ENCODE measurements at places on chromosomes 7 and 10.
A peak's percentile ranks its signal among the peaks of the same experiment; 100 is the strongest.

GRCh38 chr10:129470103-129470851 is 3.2 kb downstream of the MGMT start:
- H3K27ac ChIP-seq: no peak overlapping the region
- no peak overlapping the region for H3K4me3 ChIP-seq
- no peaks in the 10 kb centered on the region for H3K27me3 ChIP-seq
- DNase-seq: no peak
- peaks cover 12% of the 10 kb centered on the region for H3K4me1 ChIP-seq
- H3K36me3 ChIP-seq: peaks cover 23% of the 10 kb centered on the region

- DNase-seq: no peak
- H3K27ac ChIP-seq: peak overlapping the region; percentile 37
- no peaks in the 10 kb centered on the region for H3K27me3 ChIP-seq
- no peak overlapping the region for H3K4me3 ChIP-seq
- H3K4me1 ChIP-seq: peaks cover 39% of the 10 kb centered on the region
Observed at GRCh38 chr7:7099584-7100014, 82.7 kb upstream of the C1GALT1 start.

DNA sequence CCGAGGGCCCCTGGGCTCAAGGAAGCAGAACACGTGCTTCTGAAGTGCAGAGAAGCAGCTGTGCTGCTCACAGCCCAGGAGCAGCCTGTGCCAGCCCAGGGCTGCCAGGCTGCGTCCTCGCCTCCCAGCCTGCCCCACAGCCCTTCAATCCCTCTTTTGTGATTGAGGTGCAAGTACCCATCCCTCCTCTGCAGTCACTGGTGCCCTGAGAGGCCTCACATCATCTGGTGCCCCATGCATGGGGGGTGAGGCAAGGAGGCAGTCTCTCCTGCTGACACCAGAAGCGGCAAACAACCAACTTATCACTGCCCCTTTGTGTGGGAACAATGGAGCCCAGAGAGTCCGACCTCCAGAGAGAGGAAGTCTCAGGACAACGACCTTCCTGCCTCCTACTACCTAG is 49.8 kb upstream of the FGFR2 start:
- no peak overlapping the region for H3K4me3 ChIP-seq
- DNase-seq: no peak
- no peak overlapping the region for H3K27ac ChIP-seq
- H3K4me1 ChIP-seq: no peaks in the 10 kb centered on the region

DNA sequence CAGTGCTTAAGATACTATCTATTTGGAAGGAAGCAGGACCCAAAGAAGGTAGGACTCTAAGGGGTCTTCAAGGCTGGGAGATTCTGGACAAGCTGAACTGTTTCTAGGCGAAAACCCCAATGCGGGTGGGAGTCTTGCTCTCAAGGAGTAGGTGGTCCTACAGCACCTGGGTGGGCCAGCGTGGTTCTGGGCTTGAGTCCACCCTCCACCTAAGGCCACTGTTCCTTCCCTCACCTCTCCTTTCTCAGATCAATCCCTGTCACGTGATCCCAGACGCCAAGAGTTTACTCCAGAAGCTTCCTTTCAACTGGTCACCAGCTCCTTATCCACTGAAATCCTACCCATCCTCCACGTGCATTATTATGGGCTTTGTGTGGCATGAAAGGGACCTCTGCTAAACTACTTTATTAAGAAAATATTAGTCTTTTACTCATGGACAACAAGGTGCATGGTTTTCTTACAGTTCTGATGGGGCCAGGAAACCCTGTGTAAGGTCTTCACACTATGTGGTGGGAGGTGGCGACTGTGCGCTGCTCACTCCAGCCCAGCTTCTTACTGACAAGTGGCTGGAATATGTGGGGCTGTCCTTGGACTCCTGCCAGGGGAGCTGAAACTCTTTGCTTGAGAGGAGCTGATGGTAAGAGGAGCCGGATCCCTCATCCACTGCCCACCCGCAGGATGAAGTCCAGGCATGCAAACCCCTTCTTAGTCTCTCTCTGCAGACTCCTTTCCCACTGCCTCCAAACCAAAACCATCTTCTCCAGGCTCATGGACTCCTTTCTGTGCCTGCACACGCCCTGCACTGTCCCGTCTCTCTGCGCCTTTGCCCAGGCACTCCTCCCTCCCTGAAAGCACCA is 1.6 kb downstream of the ZNF746 start:
- H3K36me3 ChIP-seq: peaks cover 30% of the 10 kb centered on the region
- H3K27me3 ChIP-seq: no peaks in the 10 kb centered on the region
- H3K4me1 ChIP-seq: peaks cover 8% of the 10 kb centered on the region

DNA sequence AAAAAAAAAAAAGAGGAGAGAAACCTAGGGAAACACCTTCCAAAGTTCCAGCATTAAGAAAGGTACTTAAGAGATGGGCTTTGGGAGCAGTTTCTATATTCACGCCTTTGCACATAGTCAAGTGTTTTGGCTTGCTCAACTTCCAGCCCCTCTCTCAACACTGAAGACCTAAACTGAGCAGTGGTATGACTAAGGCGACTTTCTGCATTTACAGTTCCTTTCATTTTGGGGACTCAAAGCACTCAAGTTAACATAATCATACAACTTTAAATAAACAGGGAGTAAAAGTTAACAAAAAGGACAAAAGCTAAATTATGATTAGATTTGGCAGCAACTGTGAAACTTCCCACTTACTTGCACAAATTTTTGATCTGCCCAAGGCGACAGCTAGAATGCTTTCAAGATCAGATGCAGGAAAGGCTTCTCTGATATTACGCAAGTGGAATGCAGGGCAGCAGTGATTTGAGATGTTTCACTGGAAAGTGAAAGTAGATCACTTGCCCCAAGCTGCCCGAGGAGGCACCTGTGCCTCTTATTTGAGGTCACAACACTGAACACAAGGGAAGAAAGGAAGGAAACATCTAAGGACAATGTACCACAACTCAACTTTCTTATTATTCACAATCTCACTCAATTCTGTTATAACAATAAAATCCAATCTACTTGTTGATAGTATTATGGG is 199.5 kb downstream of the SKAP2 start:
- no peaks in the 10 kb centered on the region for H3K36me3 ChIP-seq
- no peak overlapping the region for H3K27ac ChIP-seq
- no peaks in the 10 kb centered on the region for H3K27me3 ChIP-seq
- H3K4me1 ChIP-seq: peaks cover 10% of the 10 kb centered on the region
- H3K4me3 ChIP-seq: no peak overlapping the region
- no peak for DNase-seq

DNA sequence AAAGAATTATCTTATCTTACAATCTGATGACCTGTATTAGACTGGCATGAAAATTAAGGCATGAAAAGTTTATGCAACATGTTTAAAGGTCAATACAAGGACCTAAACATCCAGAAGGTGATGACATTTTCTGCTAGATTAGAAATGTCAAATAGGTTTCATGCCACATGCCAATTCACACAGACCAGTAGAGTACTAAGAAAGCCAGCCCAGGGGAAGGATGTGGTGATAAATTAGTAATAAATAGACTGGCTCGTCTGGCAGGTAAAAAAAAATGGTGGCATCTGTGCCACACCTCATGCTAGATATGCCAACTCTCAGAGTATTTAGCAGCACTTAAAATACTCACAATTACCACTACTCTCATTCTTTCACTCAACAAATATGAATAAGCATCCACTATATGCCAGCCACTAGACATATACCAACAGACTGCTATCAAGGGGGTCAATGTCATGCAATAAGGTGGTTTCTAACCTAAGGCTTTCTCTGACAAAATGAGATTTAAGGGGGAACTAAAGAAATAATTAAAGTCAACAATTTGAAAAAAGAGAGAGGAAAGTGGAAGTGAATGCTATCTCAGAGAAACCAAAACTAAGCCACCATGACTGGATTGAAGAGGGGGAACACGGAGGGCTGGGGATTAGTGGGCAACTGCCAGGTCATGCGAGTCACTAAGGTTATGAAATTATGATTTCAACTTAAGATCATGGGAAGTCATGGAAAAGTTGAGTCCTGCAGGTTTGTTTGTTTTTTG is 83.5 kb downstream of the SGMS1 start:
- no peaks in the 10 kb centered on the region for H3K36me3 ChIP-seq
- no peaks in the 10 kb centered on the region for H3K27me3 ChIP-seq
- peaks cover 17% of the 10 kb centered on the region for H3K4me1 ChIP-seq
- no peak for DNase-seq
- H3K4me3 ChIP-seq: no peak overlapping the region

DNA sequence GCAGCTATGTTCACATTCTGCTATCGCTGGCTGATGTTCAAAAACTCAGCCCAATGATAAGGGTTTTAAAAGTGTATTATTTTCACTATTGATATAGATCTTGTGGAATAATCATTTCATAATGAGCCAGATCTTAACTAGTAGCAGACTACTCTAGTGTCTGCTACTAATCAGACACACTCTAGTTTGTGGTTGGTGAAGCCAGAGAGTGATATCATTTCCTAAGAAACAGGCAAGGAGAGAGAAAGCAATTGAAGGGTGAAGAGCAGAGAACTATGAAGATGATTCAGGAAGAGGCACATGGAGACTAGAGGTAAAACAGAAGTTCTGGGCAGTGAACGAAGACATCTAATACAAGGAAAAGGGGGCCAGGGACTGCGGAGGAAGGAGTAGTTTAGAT is 58.2 kb upstream of the BET1 start:
- H3K4me3 ChIP-seq: no peak overlapping the region
- H3K27ac ChIP-seq: no peak overlapping the region
- no peak for DNase-seq

- no peak overlapping the region for H3K4me3 ChIP-seq
- no peak for DNase-seq
- no peaks in the 10 kb centered on the region for H3K27me3 ChIP-seq
- no peaks in the 10 kb centered on the region for H3K36me3 ChIP-seq
Observed at GRCh38 chr7:95095259-95095965, 188.0 kb downstream of the PPP1R9A start.

DNA sequence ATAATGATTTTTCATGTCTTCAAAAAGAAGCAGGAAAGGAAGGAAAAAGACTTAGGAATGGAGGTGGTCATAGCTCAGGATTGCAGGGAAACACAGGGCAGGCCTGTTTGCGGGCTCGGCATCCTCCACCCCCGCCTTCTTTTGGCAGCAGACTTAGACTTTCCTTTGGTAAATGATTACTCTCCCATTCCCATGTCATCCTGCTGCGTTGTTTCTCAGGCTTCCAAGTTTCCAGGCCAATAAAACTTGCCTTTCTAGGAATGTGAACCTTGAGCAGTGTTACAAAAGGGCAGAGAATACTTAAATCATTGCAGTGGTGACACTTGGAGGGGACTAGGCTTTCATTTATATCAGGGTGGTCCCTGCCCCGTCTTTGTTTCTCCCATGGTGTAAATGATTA is 34.0 kb upstream of the DGKB start:
- H3K27ac ChIP-seq: no peak overlapping the region
- DNase-seq: no peak
- H3K27me3 ChIP-seq: no peaks in the 10 kb centered on the region
- no peaks in the 10 kb centered on the region for H3K4me1 ChIP-seq
- no peaks in the 10 kb centered on the region for H3K36me3 ChIP-seq
- no peak overlapping the region for H3K4me3 ChIP-seq

DNA sequence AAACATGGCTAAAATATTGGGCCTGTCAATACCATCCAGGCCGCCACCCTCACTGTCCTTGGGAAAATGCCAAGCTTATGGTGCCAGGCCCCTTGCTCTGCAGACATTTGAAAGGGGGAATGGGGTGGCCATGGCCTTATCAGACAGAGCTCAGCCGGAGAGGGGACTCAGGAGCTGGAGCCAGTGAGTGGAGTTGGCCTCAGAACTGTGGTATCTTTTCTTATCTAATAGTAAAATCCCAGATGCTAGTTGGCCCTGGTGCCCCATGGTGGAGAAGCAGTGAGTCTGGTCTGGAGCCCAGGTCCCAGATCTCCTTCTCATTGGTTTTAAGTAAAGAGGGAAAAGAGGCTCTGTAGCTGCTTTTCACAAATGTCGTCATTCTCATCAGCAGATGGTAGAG is 49.6 kb upstream of the SORCS3 start:
- H3K4me1 ChIP-seq: no peaks in the 10 kb centered on the region
- no peak overlapping the region for H3K4me3 ChIP-seq
- peaks cover 4% of the 10 kb centered on the region for H3K27me3 ChIP-seq
- DNase-seq: no peak

GRCh38 chr10:111756217-111757061 is 427.1 kb downstream of the GPAM start:
- no peaks in the 10 kb centered on the region for H3K36me3 ChIP-seq
- H3K27me3 ChIP-seq: no peaks in the 10 kb centered on the region
- DNase-seq: no peak

GRCh38 chr7:1361016-1361755 is 98.1 kb downstream of the MICALL2 start:
- DNase-seq: no peak
- H3K27me3 ChIP-seq: no peaks in the 10 kb centered on the region
- no peaks in the 10 kb centered on the region for H3K36me3 ChIP-seq
- no peak overlapping the region for H3K4me3 ChIP-seq
- H3K27ac ChIP-seq: no peak overlapping the region

GRCh38 chr10:69093933-69094332 is 6.0 kb downstream of the SRGN start:
- H3K36me3 ChIP-seq: no peaks in the 10 kb centered on the region
- H3K27me3 ChIP-seq: no peaks in the 10 kb centered on the region
- no peaks in the 10 kb centered on the region for H3K4me1 ChIP-seq
- no peak overlapping the region for H3K4me3 ChIP-seq
- no peak overlapping the region for H3K27ac ChIP-seq
- DNase-seq: no peak

DNA sequence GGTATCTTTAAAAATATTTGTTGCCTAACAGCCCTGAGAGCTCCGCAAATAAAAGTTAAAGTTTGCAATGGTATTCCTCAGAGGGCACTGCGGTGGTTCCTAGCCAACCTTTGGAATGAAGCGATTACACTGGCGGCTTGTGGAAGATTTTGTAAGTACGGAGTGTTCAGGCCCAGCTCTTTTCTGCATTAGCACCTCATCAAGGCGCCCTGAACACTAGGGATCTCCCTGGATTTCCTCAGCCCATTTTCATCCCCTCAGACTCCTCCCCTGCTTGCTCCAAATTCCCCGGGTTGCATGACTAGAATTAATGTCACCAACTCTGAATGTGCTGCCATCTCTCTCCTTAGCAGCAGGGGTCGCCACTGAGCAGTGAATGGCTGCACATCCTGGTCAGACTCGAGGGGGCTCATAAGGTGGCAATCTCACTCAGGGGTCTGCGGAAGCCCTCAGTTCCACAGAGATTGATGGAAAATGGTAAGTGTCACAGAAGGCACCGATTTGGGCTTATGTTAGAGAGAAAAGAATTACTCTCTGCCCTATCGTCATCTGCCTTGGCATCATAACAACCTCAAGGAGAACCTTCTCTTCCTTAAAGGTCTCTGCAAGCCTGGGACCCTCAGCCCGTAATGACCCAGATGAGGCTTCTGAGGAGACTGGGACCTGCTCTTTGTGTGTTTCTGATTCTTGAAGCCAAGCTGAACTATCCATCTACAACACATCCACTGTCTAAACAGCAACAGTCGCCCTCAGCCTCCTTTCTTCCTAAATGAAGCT is 262.8 kb upstream of the AOAH start:
- peaks cover 16% of the 10 kb centered on the region for H3K4me1 ChIP-seq
- no peak overlapping the region for H3K27ac ChIP-seq
- DNase-seq: no peak
- H3K27me3 ChIP-seq: no peaks in the 10 kb centered on the region

All from esophagus squamous epithelium (tissue), 5 donors.